Urinary bladder (tissue), 4 donors: ENCODE measurements at places on chromosomes 4 and X.

DNA sequence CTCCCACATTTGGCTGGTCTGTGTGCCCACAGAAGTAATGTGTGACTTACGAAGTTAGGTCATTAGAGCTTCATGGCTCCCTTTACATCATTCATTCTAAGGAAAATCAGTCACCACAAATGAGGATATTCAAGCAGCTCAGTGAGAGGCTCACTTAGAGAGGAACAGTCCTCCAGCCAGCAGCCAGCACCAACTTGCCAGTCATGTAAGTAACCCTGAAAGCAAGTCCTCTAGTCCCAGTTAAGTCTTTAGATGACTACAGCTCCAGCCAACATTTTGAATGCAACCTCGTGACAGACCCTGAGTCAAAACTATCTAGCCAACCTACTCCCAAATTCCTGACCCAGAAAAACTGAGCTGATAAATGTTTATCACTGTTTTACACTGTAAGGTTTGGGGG is 71.3 kb downstream of the LRBA start:
- DNase-seq, result no peak

DNA sequence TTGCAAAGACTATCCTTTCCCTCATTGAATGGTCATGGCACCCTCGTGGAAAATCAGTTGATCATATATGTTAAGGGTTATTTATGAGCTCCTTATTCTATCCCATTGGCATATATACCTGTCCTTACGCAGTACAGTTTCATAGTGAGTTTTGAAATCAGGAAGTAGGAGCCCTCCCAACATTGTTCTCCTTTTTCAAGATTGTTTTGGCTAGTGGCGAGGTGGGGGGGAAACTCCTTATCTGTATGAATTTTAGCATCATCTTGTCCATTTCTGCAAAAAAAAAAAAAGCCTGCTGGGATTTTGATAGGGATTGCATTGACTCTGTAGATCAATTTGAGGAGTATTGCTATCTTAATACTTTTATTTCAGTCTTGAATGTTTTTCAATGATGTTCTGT is 2.5 kb upstream of the USP9X start:
- DNase-seq, result no peak

- DNase-seq, result no peak
Measured at GRCh38 chrX:18034945-18035344, 173.8 kb upstream of the RAI2 start.

DNA sequence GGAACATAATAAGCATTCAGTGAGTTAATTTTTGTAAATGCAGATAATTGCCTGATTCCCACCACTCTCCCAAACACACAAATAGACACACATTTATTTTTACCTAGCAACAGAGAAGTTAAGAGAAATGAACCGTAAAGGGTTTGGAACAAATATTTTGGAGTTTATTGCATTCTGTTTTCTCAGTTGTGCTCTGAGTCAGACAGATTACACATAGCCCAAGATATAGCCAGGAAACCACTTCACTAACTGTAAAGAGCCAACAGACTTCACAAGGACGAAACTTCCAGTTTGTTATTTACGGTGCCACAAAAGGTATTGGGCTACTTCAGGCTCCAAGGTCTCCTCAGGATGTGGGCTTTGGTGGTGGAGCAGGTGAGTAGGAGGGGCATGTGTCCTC is 217.0 kb downstream of the BMPR1B start:
- no peak for DNase-seq

GRCh38 chr4:159420162-159421057 is 317.5 kb downstream of the RAPGEF2 start:
- DNase-seq, result no peak

- no peak for DNase-seq
Measured at GRCh38 chr4:82865592-82865991, 25.4 kb downstream of the SEC31A start.

DNA sequence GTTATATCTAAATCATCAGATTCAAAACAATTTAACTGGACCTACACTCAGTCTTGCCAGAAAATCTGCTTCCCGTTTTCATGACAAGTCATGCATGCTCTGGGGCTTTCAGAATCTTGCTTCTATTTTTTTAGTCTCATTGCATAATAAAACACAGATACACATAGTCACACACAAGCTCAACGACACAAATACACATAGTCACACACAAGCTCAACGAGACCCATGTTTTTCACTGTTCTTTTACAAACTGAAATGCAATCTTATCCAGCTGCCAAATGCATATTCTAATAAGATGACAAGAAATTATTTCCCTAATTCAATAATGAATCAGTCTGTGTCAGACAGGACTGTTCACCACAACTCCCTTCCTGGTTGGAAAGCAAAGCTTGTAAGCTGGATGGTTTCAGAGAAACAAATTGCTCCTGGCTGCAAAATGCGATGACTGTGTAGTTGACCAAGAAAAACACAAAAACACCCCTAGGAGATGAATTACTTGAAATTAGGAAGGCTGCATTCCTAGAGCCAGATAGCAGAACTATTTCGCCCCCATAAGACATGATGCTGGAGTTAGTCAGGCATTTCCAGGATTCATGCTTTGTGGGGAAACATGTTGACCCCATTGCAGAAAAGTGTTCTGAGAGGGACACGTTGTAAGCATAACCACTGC is 208.7 kb downstream of the CHIC2 start:
- DNase-seq, result no peak

DNA sequence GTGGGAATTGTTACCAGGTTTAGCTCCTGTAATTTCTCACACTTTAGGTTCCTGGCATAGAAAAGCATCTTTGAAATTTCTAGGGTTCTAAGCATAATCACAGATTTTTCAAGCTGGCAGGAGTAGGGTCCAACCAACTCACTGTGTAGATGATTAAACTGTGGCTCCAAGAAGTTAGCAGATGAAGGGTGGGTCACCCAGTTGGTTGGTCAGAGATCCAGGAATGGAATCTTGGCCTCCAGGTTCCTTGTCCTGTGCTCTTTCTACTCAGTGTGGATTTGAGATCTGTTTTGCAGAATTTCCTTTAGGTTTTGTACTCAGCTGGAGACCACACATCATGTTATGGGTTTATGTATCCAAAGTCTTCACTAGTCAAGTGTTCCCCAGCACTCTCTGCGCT is 90.3 kb upstream of the MAML3 start:
- no peak for DNase-seq

- DNase-seq, result no peak
Measured at GRCh38 chr4:121155893-121156292, 8.2 kb downstream of the TNIP3 start.

- no peak for DNase-seq
Measured at GRCh38 chrX:11347300-11347699, 54.1 kb downstream of the AMELX start.

DNA sequence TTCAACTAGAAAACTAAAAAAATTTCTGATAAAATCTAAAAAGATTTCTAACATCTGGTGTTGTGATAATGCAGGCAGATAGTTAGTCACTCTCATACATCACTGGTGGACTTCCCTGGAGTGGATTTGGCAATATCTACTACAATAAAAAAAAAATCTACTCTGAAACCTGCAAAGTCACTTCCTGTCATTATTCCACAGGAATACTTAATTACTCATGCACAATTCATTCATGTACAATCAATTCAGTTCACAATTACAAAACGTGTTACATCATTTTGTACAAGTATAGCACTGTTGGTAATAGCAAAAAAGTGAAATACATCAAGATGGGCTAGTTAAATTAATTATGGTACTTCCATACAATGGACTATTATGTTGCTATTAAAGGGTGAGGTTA is 16.5 kb upstream of the RHOH start:
- no peak for DNase-seq
